ENCODE measurements at places on chromosomes 2 and 18. TPM values are rescaled to one million over a fixed set of nuclear protein-coding genes. Genes with fewer than 3 reads are reported as not detected.
A peak's percentile ranks its signal among the peaks of the same experiment; 100 is the strongest.

The GKN1 gene
- 1.9 TPM for total RNA-seq

DNA sequence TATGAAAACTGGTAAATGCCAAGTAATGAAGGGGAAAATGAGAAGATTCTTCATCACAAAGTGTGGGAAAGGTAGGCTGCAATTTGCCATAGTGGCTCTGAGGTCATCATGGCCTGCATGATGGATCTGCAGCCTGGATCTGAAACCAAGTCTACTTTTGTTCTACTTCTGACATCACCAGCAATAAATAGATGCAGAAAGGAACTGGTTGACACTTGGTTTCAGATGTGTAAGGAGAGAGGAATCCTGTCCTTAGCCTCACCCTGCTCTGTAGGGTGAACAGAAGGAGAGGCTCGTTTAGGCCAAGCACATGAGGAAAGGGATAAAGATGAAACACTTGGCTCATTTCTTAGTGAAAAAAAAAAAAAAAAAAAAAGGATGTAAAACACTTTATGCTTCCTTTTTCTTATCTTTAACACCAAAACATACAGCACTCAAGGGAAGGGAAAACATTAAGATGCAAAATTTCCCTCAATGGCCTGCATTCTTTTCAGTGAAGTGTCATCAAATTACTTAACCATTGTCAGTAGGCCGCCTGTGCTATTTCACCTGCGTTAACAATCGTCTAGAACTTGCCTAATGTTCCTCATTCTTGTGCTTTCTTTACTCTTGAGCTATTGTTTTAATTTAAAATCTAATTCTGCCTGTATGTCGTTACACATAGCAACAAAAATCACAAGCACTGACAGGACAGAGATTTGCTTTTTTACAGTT lies 3.9 kb downstream of the NEB start:
- no peaks in the 10 kb centered on the region for H3K4me1 ChIP-seq
- H3K27ac ChIP-seq = no peak overlapping the region

GRCh38 chr18:46096651-46097300 lies 1.3 kb downstream of the ATP5F1A start:
- no peak for DNase-seq
- H3K27me3 ChIP-seq = no peaks in the 10 kb centered on the region
- H3K4me3 ChIP-seq = peak overlapping the region; percentile 91
- peaks cover 29% of the 10 kb centered on the region for H3K36me3 ChIP-seq
- peak overlapping the region; percentile 72 for H3K27ac ChIP-seq

DNA sequence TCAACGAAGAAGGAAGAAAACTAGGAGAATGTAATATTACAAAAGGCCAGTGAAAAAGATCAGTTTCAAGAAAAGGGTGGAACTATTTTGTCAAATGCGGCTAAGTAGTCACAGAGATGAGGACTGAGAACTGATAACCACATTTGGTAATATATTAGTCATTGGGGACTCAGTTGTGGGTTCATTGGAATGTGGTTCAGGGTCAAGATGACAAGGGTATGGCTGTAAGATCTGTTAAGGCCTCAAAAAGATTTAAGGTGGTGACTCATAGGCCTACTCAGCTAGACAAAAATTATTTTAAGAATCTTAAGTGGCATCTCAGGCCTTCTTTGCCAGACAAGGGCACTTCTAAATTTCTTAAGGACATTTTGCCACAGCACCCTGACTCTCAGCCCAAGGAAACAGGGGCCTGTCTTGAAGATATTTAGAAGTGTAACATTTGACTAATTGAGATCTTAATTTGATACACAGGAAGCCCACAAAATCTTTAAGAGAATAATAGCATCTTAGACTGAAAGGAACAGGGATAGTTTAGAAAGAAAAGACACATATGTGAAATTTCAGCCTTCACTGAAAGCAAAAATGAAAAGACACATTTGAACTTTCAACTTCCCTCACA lies 81.3 kb downstream of the STRADB start:
- H3K4me3 ChIP-seq = no peak overlapping the region
- DNase-seq = no peak
- H3K4me1 ChIP-seq = no peaks in the 10 kb centered on the region
- H3K36me3 ChIP-seq = no peaks in the 10 kb centered on the region
- H3K27me3 ChIP-seq = no peaks in the 10 kb centered on the region
- no peak overlapping the region for H3K27ac ChIP-seq

- no peaks in the 10 kb centered on the region for H3K36me3 ChIP-seq
- no peak for DNase-seq
- no peak overlapping the region for H3K4me3 ChIP-seq
- H3K27ac ChIP-seq = no peak overlapping the region
- H3K27me3 ChIP-seq = no peaks in the 10 kb centered on the region
Measured at GRCh38 chr2:68089961-68090360, 27.2 kb upstream of the C1D start.

The RAPGEF4 gene
- total RNA-seq = 79.9 TPM

The SP140L gene
- 4.0 TPM for total RNA-seq

DNA sequence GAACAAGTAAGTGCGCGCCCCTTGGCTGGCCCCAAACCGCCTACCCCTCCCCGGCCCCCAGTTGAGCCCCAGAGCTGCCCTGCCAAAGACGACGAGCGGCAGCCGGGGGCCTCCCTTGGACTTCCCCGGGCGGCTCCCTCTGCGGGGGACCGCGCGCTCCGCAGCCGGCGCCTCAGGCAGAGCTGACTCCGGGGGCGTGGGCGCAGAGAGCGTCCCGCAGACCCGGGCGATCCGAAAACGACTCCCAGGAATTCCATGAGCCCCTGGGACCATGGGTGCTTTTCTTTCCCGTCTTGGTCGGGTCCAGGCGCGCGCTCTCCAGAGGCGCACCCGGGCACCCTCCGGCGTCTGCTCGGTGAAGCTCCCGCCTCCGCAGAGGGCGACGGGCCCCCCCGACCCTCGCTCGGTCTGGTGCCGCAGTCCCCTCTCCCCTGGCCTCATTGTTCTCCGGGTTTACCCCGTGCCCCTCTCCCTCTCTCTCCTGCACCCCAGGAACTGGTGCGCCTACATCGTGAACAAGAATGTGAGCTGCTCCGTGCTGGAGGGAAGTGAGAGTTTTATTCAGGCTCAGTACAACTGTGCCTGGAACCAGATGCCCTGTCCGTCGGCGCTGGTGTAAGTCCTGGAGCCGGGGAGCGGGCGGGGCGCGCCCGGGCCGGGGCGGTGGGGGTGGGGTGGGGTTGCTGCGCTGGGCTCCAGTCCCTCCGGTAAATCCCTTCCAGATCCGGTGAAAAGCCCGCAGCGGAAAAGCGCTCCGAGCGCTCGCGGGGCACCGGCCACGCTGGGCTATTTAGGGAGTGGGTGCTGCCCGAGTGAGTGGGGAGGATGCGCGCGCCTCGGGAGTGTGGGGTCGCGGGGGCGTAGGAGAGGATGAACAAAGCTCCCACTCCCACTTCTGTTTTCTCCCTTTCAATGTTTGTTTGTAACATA lies 776 bp downstream of the EMILIN2 start:
- H3K27me3 ChIP-seq = no peaks in the 10 kb centered on the region
- no peak for DNase-seq
- peaks cover 4% of the 10 kb centered on the region for H3K4me1 ChIP-seq

GRCh38 chr2:64327510-64328414 lies 126.2 kb upstream of the LGALSL start:
- DNase-seq = peak; percentile 72
- H3K36me3 ChIP-seq = no peaks in the 10 kb centered on the region
- peak overlapping the region; percentile 93 for H3K27ac ChIP-seq
- H3K4me3 ChIP-seq = no peak overlapping the region

DNA sequence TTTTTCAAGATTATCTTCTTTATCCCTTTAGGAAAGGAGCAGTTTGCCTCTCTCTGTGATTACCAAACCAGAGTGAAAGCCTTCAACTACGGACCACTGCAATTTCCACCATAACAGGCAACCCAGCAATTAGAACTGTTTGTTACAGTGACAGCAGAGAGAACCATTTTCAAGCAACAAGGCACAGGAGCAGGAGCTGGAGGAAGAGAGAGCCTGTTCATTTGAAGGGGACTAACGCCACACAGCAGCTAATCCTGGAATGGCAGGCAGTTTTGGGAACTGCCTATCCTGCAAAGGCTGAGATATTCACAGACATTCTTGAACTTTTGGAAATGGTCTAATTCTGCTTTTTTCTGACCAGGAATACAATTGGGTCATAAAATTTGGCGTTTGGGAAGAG lies 1541.9 kb upstream of the PIK3C3 start:
- H3K36me3 ChIP-seq = no peaks in the 10 kb centered on the region
- no peaks in the 10 kb centered on the region for H3K4me1 ChIP-seq
- H3K27me3 ChIP-seq = no peaks in the 10 kb centered on the region
- DNase-seq = no peak
- H3K4me3 ChIP-seq = no peak overlapping the region

The DUSP19 gene
- total RNA-seq = 1.3 TPM

DNA sequence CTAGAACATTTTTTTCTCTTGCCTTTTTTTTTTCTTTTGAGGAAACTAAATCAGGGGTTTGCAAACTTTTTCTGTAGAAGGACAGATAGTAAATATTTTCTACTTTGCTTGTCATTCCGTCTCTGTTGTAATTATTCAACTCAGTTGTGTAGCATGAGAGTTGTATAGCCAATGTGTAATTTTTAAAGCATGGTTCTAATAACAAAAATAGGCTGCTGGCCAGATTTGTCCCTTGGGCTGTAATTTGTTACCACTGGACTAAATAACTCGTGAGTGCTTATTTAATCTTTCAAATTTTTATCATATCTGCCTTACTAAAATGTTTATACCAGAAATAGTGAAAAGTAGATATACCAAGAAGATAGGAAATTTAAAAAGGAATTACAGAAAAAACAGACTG lies 43.0 kb downstream of the CCDC148 start:
- no peaks in the 10 kb centered on the region for H3K4me1 ChIP-seq
- no peaks in the 10 kb centered on the region for H3K36me3 ChIP-seq
- no peaks in the 10 kb centered on the region for H3K27me3 ChIP-seq
- DNase-seq = no peak

Data from ascending aorta (tissue), 2 donors.